ENCODE measurements at places on chromosomes 11 and 22.

DNA sequence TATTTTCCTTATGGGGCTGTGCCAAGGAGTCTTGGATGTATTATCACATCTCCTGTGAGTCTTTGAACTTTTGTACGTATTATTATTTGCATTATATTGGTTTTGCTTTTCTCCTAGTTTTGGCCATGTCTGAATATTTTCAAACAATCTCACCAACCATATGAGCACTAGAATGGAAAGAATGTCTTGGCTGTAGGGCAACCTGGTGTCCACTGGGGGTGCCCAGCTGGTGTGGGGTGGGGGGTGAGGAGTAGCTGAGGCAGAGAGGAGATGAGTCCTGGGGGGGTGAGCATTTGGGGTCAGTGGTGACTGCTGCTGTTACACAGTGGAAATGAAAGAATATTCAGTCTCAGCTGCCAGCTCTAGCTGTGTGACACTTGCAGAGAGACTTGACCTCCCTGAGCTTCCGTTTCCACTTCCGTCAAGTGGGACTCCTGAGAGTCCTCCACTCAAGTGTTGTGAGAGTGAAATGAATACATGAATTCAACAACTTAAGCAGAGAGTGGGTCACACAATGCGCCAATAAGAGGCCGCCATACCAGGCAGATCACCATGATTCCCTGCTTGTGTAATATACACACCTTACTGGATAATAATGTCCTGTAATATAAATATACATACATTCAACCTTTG is 12.7 kb upstream of the PVALB start:
- DNase-seq = no peak

DNA sequence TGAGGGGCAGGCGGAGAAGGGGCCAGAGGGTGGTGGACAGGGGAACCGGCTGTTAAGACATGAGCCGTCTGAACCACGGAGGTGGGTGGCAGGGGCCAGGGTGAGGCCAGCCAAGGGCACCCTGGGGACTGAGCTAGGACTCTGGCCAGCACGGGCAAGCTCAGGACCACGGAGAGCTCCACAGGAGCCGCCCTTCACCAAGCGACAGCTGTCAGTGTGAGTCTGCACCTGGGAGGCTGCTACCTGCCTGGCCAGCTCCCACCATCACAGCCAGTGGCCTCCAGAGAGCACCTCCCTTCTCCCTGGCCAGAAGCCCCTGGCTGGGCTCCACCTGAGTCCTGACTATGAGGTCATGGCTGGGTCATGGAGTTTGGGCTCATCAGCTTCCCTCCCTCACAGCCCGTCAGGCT is 21.6 kb downstream of the MGAT3 start:
- DNase-seq = no peak

GRCh38 chr22:44707752-44708151 is 5.7 kb downstream of the PRR5 start:
- DNase-seq = no peak

GRCh38 chr11:17508791-17509190 is 32.1 kb upstream of the ABCC8 start:
- no peak for DNase-seq

- no peak for DNase-seq
Measured at GRCh38 chr22:46546466-46547178, 9.2 kb upstream of the CELSR1 start.

GRCh38 chr11:1653541-1654387 is 24.2 kb downstream of the KRTAP5-5 start:
- DNase-seq = no peak

DNA sequence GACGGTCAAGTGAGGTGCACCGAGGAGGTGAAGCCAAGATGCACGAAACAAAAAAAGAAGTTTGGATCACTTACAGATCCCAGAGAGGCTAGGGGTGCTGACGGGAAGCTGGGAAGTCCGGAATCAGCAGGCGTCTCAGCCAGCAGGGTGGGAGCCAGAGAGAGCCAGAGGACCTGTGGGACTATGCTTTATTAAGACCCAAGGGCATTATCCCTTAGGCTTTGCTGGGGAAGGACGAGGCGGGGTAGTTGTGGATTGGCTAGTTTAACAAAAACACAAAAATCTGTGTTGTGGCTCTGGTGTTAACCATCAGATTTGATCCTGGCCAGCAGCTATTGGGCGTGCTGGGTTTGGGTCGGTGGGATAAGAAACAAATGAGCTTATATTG is 427.1 kb downstream of the DYNC2H1 start:
- no peak for DNase-seq

GRCh38 chr11:6556139-6556949 is 47.1 kb downstream of the RRP8 start:
- DNase-seq = no peak

DNA sequence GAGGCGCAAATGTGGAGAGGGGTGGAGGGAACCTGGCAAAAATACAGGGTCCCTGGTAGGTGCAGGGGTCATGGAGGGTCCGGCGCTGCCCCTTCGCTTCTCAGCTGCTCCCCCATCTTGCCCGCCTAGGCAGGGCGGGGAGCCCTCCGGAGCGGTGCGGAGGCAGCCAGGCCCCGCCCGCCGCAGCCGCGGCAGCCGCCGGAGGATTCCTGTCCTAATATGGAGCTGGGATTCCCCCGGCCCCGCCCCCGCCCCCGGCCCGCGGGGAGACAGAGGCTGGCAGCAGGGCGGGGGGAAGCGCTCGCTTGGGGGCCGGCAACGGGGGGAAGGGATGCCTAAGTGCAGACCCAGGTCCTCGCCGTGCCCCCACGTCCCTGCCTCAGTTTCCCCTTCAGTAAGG is 1.0 kb upstream of the NPAS4 start:
- DNase-seq = no peak

- DNase-seq = no peak
Measured at GRCh38 chr11:110182886-110183285, 89.7 kb downstream of the ZC3H12C start.

- DNase-seq = no peak
Measured at GRCh38 chr11:28835790-28836189, 727.6 kb downstream of the METTL15 start.

DNA sequence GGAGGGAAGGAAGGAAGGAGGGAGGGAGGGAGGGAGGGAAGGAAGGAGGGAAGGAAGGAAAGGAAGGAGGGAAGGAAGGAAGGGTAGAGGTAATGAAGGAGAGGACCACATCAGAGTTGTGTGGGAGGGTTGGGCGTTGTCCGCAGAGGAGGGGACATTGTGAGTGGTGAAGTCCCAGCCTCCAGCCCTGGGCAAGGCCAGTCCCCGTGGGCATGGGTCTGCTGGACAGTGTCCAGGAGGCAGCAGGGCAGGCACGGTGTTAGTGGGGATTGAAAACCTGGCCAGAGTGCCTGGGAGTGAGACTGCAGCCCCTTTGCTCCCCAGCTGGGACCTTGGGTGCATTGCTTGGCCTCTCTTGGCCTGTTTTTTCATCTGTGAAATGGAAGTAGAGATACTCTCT is 1462.3 kb downstream of the BRD1 start:
- DNase-seq = peak; percentile 1

- DNase-seq = no peak
Measured at GRCh38 chr11:17721242-17721999, 2.0 kb downstream of the MYOD1 start.

DNA sequence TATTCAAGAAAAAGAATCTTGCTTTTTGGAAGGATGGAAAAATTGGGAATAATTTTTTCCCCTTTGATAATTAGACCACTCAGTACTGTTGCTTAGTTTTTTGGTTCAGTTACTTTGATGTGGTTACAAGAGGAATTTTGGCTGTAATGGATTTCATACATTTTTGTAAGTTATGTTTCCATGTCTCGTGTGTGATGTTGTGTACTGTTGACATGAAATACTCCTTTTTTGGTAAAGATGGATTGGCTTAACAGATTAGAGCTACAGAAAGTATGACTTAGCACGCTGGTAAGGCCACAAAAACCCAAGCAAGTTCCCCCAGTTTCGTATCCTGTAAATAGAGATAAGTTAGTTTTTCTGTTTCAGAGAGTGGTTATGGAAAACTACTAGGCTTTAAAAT is 11.9 kb downstream of the TBCEL start:
- no peak for DNase-seq

DNA sequence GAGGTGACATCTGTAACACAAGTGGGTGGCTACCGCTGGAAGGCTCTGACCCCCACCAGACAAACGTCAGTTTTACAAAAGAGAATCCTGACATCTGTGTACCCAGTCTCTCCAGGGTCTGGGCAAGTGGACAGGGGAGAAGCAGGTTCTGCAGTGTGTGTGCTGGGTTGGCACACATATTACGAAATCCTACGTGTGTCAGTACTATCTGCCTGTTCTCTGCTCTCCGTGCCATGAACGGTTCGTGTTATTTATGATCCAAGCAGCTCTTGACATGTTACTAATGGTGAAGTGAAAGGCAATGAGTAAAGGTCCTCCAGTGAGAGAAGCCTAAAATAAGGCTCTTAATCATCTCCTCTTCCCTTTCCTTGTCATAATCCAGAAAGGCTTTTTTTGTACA is 201.5 kb upstream of the MTMR2 start:
- DNase-seq = no peak

DNA sequence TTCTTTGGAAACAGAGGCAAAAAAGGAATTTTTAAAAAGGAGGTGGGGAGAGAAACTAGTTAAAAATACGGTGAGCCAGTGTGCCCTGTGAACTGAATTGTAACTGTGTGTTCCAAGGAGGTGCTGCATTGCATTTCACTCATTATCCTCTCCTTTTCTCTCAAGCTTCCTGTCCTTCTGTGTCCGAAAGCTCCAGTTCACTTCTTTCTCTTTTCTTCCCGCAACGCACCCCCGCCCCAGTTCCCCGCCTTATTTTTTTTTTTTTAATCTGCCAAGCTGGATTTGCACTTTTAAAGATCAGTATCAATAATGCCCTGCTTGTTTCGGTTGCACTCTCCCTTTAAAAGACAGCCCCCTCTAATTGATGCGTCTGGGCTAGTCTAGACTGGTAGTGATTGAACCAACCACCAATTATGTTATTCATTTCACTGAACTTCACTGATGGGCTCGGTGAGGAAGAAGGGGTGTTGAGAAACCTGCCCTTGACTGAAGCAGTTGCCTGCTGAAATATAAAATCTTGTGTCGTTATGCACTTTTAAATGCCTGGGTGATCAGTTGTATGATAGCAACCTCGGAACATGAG is 18.5 kb downstream of the BLID start:
- no peak for DNase-seq

DNA sequence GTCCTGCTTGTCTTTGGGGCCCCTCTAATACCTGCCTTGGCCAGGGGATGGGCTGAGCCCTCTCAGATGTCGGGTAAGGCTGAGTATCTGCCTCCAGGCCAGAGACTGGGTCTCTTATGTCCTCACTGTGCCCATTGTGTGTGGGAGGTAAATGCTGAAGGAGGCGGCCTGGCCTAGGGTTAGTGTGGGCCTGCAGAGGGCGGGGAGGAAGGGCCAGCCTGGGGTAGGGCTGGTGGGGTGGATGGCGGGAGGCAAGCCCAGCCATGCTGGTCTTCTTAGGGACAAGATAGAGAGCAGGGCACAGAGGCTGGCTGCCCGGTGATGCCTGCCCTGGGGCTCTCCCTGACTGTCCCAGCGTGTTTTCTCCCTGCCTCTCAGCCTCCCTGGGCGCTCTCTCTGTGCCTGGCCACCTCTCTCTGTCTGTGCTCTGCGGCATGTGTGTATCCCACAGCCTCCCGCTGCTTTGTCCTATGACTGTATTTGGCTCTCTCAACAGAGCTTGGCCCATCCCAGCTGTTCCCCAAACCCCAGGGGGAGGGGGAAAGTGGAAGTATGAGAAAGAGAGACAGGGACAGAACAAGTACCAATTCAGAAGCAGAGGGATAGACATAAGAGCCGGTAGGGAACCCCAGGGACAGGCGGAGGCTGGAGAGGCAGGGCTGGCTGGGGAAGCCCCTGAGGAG is 57.0 kb downstream of the PDE2A start:
- peak; percentile 39 for DNase-seq

- no peak for DNase-seq
Measured at GRCh38 chr11:111148953-111149352, 96.6 kb upstream of the POU2AF2 start.

DNA sequence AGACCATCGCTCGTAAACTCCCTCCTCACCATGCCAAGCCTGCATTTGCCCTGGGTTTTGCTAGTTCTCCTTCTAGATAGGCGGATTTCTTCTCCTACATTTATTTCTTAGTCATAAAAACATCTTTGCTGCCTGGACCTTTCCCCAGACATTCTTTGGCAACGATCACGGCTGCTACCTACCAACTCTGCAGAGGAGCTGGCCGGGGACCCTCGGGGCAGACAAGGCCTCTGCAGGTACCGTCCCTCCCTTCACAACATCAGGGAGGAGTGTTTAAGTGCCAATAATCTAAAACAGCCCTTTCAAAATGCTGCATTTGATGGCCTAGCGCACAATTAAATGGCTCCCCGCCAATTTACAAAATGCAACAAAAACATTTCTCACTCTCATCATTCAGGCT is 34.4 kb downstream of the BRD1 start:
- DNase-seq = no peak

GRCh38 chr11:37124384-37124783 is 526.3 kb upstream of the RAG2 start:
- DNase-seq = no peak

- DNase-seq = peak; percentile 15
Measured at GRCh38 chr22:43376765-43377547, 33.8 kb upstream of the SCUBE1 start.

GRCh38 chr11:32571039-32571438 is 12.6 kb upstream of the EIF3M start:
- DNase-seq = no peak

DNA sequence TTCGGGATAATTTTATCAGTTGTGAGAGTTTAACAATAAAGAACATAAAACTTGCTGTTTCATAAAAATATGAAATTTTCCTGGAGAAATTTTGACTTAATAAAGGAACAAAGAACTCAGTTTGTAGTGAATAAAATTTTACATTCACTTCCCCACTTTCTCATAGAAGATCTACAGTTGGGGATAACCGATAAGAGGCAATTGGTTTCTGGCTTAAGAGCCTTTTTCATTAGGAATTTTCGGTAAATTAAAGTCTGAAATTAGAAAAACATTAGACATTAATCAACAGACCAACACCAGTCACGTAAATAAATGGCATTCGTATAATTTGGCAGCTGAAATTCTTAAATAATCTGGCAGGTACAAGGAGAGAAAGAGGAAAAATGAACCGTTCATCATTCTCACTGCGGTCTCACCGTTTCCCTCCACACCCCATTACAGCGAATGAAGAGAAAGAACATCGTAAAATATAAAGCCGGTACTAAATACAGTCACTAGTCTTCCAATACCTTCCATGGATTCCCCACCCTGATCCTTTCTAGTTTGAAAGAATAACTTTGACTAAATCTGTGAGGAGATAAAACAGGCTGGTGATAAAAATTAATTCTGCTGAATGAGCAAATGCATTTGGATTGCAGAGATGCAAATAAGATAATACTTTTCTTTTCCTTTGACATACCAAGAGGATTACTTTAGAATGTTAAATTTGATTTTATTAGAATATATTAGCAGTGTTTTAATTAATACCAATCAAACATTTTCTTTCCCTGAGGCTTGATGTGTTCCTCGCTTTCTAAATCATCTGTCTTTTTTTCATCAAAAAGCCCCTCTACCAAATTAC is 19.5 kb downstream of the BLID start:
- DNase-seq = no peak
